ENCODE measurements at places on chromosomes 3 and 15.
A peak's percentile ranks its signal among the peaks of the same experiment; 100 is the strongest.

DNA sequence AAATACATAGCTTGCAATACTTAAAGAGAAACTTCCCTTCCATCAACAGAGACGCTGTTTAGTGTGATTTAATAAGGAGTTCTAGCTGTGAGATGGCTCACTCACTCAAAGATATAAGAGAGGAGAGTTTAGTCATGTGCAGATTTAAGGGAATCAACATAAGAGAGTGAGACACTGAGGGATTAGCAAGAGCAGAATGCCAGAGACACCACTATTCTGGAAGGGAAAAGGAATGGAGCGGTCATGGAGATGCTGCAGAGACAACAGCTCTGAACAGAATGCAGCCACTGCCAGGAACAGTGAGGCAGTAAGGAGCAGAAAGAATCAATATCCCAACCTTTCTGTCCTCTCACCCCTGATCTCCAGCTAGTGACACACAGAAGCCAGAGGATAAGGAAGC lies 248.8 kb downstream of the MBNL1 start:
- no peak for DNase-seq

- DNase-seq: peak; percentile 75
Observed at GRCh38 chr15:58224068-58224467, 85.9 kb downstream of the AQP9 start.

DNA sequence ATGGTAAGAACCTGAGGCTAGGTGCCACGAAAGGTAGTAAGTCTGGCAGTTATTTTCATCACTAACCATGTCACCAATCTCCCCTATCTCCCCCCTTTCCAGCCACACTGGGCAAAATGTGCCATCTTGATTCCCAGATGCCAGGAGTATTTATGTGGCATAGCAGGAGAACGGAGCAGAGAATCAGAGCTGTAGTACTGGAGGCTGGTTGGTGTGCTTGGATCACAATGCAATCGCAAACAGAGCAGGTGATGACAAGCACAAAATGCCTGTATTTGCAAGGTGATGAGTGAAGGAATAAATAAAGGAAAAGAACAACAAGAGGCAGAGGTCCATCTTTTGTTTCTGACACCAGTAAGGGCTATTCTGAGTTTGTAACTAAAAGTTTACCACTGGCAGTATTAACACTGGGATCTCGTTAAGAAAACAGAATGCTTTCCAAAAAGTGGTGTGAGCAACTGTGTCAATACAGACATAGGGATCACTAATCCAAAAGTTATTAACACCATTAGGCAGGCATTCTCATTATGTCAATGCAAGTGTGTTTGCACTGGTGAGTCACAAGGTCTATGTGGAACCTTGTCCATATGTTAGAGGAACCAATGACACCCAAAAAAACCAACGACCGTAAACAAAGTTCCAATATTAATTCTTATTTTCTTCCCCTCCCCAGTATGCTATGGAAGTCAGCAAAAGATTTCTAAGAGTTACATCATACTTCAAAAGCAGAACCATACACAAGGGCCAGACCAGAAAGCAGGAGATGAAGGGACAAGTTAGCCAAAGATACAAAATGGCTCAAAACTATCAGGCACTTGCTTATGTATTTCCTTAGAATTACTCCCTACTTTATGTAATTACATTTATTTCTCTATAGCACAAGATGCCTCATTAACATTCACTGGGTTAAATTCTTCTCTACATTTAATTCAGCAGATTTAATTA lies 556.6 kb downstream of the FOXP1 start:
- no peak for DNase-seq

GRCh38 chr15:85097250-85097649 lies 115.6 kb downstream of the PDE8A start:
- DNase-seq: no peak

DNA sequence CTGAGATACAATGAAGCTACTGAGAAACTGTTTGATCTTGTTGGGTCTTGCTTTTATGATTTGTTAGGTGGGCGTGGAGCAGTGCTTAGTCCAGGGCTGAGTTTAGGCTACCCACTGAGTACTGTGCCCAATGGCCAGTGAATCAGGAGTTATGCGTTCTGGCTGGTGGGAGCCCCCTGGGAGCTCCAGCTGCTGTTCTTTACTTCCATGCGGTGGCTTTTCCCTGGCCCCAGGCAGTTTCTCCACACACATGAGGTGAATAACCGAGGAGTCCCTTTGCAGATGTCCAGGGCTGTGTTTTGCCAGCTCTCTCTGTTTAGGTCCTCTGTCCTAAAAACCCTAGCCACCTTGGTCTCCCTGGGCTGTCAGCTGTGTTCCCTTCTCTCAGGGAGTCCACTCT lies 106.5 kb downstream of the KLF13 start:
- no peak for DNase-seq

DNA sequence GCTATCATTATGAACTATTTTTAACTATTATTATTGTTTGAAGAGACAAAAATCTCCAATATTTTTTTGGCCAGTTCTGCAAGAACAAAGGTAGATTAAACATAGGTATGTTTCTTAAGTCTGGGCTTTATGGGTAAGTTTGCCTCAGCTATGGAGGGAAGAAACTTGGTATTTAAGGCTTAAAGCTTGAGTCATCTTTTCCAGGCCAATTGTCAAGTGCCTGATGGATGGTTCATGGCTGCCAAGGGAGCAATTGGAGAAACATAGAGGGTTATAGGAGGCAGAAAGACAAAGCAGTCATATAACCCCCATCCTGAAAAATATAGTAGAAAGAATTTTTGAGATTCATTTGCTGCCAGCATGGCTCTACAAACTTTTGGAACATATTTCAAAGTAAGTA lies 7.2 kb upstream of the STAC start:
- peak; percentile 89 for DNase-seq

- DNase-seq: no peak
Observed at GRCh38 chr15:73026511-73027054, 25.7 kb upstream of the NEO1 start.

GRCh38 chr15:68603951-68604350 lies 25.2 kb downstream of the CORO2B start:
- DNase-seq: no peak

GRCh38 chr15:66850996-66851310 lies 148.9 kb downstream of the SMAD6 start:
- DNase-seq: no peak

DNA sequence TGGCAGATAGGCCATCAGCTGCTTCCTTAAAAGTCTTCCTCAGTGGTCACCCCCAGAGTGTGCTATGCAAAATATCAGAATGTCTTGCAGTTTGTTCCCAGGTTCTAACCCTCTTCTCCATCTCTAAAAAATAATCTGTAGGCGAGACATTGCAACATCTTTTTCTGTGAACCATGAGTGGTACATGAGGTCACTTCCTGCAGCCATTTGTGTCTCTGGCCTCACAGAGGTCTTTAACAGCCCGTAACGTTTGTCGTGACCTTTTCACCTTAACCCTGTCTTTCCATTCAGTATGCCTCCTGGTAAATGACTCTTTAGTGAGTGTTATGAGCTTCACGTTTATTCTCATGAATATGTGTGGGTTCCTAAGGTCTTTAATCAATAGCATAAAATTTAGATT lies 145.4 kb downstream of the KLHL25 start:
- peak; percentile 8 for DNase-seq

GRCh38 chr3:49566312-49566711 lies 12.0 kb downstream of the BSN start:
- DNase-seq: no peak

DNA sequence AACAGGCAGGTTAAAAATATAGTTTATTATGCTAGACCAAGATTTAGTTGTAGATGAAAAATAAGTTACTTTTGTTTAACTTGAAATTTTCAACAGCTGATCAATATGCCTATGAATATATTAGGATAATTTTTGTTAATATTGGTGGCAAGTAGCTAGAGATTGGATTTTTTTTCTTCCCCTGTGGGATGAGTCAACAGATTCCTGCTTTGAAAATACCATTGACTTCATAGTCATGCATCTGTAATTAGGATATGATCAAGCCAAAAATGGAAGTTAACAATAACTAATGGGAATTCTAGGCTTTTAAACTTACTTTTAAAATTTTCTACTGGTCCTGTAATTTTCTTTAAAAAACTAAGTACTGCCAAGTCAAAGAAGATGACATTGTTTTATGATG lies 211.7 kb downstream of the ZIC1 start:
- peak; percentile 59 for DNase-seq

GRCh38 chr3:187966096-187966495 lies 187.9 kb upstream of the LPP start:
- DNase-seq: no peak

GRCh38 chr3:36193448-36193847 lies 186.9 kb upstream of the STAC start:
- DNase-seq: no peak

GRCh38 chr3:15711281-15711680 lies 86.5 kb downstream of the ANKRD28 start:
- DNase-seq: no peak

- DNase-seq: no peak
Observed at GRCh38 chr3:122098611-122099010, 43.4 kb downstream of the CD86 start.

DNA sequence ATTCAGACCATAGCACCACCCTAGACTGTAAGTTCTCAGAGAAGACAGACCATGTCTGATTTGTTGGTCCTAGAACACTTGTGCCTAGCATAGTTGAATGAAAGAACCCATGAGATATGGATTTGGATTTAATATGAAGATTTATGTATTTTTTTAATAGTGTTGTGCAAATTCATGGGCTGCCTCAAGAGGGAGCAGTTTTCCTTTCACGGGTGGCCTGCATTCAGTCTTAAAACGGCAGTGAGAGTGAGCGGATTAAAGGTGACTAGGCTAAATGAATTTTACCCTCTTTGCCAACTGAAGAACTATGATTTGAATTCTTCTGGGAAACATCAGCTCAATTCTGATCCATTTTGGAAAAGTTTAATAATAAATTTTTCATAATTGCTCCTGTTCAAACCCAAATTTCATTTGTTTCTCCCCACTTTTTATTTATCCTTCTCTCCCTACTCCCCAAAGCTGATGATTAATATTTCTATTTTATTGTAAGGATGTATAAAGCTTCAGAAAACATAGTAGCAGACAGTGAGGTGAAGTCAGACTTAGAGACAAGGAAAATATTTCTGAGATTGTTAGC lies 67.3 kb downstream of the MORC1 start:
- DNase-seq: peak; percentile 6

DNA sequence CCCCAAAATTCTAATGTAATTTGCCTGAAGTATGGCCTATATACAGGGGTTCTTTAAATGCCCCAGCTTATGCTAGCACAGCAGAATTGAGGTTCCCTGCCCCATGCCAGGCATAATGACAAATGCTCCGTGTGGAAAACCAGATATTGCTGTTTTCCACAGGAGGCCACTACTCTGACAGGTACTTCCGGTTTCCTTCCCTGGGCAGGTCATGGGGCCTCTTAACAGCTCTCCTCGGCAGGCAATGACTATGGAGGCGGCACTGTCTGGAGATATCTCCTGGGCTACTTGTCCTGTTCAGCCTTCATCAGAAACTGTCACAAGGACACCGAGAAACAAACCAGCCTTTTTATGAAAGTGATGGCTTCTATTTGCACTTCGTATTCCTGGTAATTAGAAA lies 54.8 kb downstream of the SLC7A14 start:
- no peak for DNase-seq

GRCh38 chr3:69204315-69204957 lies 82.0 kb upstream of the LMOD3 start:
- no peak for DNase-seq

DNA sequence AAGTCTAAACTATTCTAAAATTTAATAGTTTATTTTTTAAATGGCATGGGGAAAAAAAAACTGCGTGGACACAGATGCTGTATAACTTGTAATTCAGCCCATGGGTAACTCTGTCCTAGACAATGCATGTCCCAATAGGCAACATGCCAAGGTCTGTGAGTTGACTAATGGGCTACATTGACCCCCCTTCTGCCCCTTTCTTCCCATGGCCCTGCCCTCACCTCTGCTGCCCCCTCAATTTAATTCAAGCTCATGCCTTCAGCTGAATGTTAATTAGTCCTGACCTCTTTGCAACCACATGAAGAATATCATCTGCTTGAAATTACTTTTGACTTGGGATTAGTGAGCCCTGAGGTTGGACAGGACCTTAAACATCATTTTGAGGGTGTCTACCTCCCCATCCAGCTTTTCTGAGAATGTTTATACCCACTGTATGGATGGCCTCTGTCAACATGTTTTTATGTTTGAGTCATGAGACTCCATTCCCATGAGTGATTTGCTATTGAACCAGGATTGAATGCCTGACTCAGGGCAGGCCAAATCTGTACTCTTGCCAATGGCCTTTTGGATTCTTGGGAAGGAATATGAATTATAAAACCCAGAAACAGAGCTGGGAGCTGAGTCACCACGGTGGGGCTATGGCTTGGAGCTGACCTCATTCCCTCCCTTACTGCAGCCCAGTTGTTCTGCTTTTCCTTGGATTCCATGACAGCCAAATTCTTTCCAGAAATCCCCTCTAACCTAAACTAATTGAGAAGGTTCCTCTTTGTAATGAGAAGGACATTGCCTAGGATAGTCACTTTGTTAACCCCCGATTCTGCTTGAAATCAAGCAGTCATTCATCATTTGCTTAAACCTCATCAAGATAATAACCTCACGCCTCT lies 33.5 kb upstream of the PDE8A start:
- peak; percentile 94 for DNase-seq

DNA sequence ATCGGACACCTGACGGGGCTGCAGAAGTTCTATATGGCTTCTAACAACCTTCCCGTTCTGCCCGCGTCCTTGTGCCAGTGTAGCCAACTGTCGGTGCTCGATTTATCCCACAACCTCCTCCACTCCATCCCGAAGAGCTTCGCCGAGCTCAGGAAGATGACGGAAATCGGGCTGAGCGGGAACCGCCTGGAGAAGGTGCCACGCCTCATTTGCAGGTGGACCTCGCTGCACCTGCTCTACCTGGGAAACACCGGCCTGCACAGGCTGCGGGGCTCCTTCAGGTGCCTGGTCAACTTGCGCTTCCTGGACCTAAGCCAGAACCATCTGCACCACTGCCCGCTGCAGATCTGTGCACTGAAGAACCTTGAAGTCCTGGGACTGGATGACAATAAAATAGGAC lies 9.8 kb upstream of the LRRC34 start:
- no peak for DNase-seq

GRCh38 chr3:108296239-108296638 lies at the start of gene HHLA2:
TSS of gene HHLA2 (plus strand) at chr3:108296548. CDS start at chr3:108351814, 55,266 bp downstream.
- DNase-seq: no peak

GRCh38 chr3:173416070-173416469 lies 18.5 kb downstream of the NLGN1 start:
- no peak for DNase-seq

DNA sequence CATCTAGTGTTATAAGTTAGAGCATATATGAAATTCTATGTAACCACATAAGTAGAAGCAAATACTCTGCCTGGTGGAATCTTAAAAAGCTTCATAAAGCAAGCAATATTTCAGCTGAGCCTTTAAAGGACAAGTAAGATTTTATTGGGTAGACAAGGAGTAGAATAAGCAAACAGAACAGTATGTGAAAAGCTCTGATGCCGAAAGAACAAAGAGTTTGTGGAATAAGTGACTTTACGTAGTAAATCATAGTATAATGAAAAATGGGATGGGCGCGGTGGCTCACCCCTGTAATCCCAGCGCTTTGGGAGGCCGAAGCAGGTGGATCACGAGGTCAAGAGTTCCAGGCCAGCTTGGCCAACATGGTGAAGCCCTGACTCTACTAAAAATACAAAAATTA lies 9.9 kb downstream of the EAF2 start:
- no peak for DNase-seq

All from astrocyte of the cerebellum (primary cell).